ENCODE measurements at places on chromosomes 16 and 17.

- no peak for DNase-seq
Measured at GRCh38 chr17:53662608-53663007, 160.1 kb upstream of the KIF2B start.

- no peak for DNase-seq
Measured at GRCh38 chr17:33220036-33220435, 73.1 kb downstream of the ASIC2 start.

GRCh38 chr16:75032655-75033054 lies 33.8 kb downstream of the ZNRF1 start:
- no peak for DNase-seq

GRCh38 chr16:85753559-85753958 lies 2.7 kb upstream of the C16orf74 start:
- DNase-seq, result no peak

- DNase-seq, result peak; percentile 94
Measured at GRCh38 chr17:8288336-8289102, at the start of gene RANGRF. Gene RANGRF, plus strand, starts transcription at chr17:8288670. Its CDS starts 119 bp downstream, at chr17:8288789.

DNA sequence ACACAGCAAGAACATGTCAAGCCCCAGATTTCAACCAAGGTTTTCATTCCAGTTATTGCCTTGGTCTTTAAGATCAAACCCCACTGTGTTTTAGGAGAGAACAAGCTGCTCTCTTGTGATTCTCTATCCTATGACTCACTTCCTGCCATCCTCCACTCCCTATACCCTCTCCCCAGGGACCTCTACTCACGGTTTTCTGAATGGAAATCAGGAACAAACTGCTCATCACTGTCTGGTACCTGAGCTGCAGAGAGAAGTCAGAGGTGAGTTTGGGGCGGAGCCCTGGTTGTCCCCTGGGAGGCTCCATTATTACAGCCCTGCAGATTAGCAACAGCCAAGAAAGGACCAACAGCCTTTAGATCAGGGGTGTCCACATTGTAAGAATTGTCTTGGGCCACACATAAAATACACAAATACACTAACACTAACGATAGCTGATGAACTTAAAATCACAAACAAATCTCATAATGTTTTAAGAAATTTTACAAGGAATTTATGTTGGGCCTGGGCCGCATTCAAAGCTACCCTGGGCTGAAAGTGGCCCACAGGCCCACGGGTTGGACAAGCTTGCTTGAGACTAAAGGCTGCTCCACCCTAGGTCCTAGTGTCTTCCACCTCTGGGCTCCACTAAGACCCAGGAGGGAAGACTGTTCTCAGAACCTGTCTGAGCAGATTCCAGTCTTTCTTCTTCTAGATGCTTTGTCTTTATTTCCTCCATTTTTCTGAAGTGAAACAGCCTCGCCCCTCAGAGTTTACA lies 9.7 kb downstream of the ETV4 start:
- DNase-seq, result no peak

DNA sequence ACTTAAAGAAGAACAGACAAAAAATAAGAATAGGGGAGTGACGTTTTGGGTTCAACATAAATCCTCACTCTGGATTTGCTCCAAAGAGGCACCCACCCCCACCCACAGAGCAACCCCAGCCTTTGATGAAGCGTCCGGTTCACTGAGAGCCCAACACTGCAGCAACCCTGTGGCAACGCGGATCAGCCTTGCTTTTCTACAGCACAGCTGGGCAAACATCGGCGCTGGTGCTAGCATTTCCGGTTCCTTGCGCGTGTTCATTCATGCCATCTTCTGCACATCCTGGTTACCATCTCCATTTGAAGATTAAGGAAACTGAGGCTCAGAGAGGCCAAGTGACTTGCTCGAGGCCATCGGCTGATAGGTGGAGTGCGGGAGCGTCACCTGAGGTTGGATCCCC lies 8.7 kb upstream of the GINS2 start:
- DNase-seq, result no peak

- DNase-seq, result peak; percentile 23
Measured at GRCh38 chr17:4807605-4808377, 839 bp downstream of the PLD2 start.

GRCh38 chr16:78735337-78735736 lies 635.9 kb downstream of the WWOX start:
- no peak for DNase-seq

DNA sequence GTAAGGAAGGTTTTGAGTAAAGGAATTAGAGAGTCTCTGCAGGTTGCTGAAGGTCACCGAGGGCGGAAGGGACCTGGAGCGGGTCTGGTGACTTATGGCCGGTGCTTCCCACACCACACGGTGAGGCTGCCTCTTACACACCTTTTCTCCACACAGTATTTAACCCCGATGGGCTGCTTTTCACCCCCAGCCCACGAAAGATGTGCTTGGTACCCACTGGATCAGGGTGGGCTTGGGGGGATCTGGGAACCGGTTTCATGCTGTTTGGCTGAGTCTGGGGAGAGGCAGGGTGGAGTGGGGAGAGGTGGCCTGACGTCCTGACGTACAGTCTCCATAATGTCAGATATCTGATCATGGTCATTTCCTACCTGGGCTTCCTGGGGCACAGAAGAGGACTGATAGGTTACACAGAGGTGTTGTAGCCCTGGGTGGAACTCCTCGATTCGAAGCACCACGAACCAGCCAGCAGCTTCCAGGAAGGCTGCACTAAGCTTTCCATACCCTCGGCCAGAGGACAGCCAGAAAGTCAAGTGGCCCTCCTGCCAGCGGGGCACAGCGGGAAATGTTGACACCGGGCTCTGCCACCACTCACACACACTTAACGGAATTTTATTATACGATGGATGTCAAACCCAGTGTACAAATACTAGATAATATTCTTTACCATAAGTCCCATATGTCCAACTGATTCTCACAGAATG lies 34.0 kb downstream of the OR1D5 start:
- DNase-seq, result no peak

GRCh38 chr16:72665701-72666100 lies 382.2 kb downstream of the ZFHX3 start:
- no peak for DNase-seq

GRCh38 chr16:31474173-31474714 lies 2.3 kb downstream of the TGFB1I1 start:
- no peak for DNase-seq

- DNase-seq, result no peak
Measured at GRCh38 chr17:75105126-75106080, 4.4 kb upstream of the ARMC7 start.

GRCh38 chr17:28335959-28336871 lies 654 bp downstream of the TNFAIP1 start:
- peak; percentile 53 for DNase-seq

DNA sequence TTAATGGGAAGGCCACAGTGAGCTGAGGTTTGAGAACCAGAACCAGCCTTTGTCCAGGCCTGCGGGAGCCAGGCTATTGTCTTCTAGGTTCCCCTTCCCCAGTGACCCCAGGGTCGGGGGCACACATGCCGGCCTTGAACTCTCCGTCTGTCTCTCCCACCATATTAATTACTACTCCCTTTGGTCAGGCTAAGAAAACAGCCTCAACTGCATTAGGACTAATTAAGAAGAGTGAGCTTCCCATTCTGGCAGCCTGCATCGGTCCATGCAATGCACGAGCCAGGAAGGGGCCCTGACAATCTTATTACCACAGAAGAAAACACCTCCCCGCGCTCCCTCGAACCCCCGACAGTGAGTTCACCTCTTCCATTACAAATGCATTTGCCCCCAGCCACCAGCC lies 380.2 kb upstream of the ZFHX3 start:
- no peak for DNase-seq

GRCh38 chr16:23369416-23369815 lies 67.3 kb downstream of the SCNN1B start:
- DNase-seq, result no peak

DNA sequence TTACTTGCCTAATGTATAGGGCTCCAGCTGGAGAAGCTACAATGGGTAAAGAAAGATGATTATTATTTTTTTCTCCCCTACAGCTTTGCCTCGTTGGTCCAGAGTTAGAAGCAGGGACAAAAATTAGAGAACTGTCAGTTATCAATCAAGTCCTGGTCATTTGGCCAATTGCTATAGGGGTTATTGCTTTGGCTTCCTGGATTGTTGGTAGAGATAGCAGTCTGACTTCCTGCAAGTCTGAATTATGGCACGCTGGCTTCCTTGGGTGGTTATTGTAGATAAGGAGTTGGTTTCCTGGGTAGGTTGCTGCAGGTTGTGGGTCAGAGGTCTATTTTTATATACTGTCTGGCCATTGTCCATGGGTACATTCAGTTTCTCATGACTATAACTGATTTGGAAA lies 84.7 kb upstream of the ELAC2 start:
- no peak for DNase-seq

DNA sequence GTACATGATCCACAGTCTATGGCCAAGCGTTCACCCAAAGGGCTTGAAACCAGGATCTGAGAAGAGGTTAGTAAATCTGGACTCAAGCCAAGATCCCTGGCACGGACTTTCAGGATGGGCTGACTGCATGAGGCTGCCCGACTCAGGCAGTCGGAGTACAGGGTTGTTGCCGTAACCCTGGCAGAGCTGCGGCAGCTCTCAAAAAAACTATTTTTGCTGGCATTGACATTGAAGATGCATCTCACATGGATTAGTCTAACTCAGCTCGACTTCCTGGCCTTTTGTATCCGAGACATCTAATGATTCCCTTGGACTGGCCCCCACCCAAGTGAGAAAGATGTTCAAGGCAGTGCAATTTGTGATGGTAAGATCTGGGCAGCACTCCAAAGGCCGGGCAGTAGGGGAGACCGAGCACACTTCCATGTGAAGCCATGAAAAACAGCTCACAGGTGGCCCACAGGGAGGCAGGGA lies 6.2 kb downstream of the SLC47A1 start:
- DNase-seq, result no peak

GRCh38 chr16:31363721-31364120 lies 8.7 kb downstream of the ITGAX start:
- no peak for DNase-seq

DNA sequence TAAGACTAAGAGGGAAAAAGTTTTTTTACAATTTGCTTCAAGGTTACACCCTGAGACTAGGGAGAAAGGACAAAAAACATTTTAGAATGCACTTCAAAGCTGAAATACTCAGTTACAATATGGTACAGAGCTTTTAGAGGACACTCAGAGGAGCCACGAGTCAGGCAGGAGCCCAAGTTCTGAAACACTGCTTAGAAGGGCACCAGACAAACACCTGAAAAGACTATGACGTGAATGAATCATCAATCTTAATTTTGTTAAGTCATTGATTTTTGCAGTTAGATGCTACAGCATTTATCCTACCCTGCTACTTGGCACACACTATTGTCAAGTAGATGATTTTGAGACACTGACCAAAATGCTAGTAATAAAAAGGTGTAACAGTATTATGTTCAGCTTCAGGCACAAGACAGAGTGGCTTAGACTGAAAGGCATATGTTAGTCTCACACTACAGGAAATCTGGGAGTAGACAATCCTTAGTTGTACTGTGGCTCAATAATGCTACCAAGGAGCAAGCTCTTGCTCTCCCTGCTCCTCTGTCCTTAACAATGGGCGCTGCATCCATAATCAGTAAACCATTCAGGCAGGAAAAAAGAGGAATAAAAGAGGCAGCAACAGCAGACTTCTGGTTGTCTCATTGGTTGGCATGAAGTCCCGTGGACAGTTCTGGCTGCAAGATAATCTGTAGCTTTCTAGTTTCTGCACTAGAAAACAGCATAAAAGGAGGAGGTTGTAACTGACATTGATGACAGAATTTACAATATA lies 151.8 kb downstream of the ABCA8 start:
- no peak for DNase-seq

- DNase-seq, result no peak
Measured at GRCh38 chr17:56976941-56977608, 856 bp upstream of the SCPEP1 start.
